ENCODE measurements at places on chromosomes 3 and 15. TPM values are rescaled to one million over a fixed set of nuclear protein-coding genes. Genes with fewer than 3 reads are reported as not detected.

Gene GHRL
- not detected for total RNA-seq

Gene OR4F6
- not detected for total RNA-seq

Gene NEK10
- total RNA-seq, result 2.1 TPM

Gene FANCD2
- 1.8 TPM for total RNA-seq

Gene CATSPER2
- total RNA-seq, result not detected

Gene FBXW12
- not detected for total RNA-seq

Gene SPINK8
- total RNA-seq, result not detected

Gene RAP2B
- total RNA-seq, result 10.7 TPM

Gene CLDN18
- not detected for total RNA-seq

Gene PPP2R3A
- total RNA-seq, result 9.0 TPM
